Stimulated activated CD4-positive, alpha-beta T cell treated with anti-CD3 and anti-CD28 coated beads, Interleukin-1b, Interleukin-23, amount 100 ng/mL, for 1 hour (primary cell): ENCODE measurements at places on chromosomes 3 and 15.
A peak's percentile ranks its signal among the peaks of the same experiment; 100 is the strongest.

DNA sequence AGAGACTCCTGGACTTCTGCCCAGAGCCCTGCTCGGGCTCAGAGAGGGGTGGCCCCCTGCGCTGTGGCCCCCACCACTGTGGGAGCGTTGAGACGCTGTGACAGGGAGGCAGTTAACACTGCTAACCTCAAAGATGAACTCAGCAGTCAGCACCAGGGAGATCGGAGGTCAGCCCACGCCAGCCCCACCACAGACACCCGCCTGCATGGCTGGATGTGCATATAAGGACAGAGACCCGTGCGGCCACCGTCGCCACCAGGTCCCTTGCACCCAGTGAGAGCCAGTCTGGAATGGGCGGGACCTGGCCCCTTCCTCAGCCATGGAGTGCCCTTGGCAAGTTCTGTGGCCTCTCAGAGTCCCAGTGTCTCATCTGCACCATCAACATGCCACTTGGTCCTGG lies 48.5 kb upstream of the FURIN start:
- no peak for DNase-seq

- no peak for DNase-seq
Measured at GRCh38 chr3:183554377-183554776, 1.1 kb downstream of the KLHL6 start.

DNA sequence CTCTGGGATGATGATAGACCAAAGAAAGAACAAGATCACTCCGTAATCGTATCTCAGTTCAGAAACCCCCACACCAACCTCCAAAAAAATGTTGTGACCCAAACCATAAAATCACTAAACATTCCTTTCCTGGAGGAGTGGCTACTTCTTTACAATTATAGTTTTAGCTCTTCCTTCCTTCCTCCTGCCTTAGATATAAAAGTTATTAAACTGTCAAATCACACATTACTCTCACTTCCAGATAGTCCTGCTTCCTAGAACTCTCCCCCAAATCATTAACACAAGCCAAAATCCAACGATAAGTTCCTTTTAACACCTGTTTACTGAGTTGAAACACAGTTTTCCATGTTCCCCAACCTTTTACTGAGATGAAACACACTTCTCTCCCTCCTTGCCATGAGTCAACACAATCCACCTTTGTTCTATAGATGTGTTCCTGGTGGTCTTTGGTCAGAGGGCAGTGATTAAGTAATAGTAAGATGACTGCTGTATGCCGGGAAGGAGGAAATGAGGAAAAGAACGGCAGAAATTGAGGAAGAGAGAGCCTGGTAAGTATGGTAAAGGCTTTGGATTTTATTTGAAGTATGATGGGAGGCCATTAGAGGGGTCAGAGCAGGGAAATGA lies 8.3 kb upstream of the CRYGS start:
- no peak for DNase-seq

GRCh38 chr3:57100046-57100695 lies 39.7 kb downstream of the SPATA12 start:
- peak; percentile 21 for DNase-seq

DNA sequence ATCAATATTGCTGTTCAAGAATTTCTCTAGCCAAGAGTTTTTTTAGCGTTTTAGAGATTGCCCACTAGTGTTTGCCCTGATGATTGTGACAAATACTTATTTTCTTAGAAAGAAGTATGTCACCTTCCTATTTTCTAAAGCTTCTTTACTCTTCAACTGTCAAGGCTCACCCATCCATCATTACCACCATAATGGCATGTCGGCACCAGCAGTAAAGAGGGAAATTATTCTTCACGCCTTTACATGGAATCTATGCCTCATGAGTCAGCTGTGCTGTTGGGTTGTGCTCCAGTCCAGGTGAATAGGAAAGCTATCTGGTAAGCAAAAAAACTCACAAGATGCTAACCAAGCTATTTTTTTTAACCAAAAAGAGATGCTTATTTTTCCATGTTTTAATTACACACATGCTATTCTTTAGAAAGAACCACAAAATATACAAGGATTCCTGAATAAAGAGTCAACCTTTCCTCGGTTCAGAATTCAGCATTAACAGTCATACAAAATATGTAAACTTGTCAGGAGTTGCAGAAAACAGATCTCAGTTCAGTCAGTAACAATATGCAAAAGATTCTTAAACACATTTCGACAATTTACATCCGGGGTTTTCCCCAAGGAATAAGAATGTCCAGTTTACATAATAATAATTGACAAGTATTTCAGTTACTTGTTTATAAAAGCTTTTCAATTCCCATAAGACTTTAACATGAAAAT lies 128.0 kb downstream of the ATP8B4 start:
- DNase-seq: no peak

- DNase-seq: no peak
Measured at GRCh38 chr3:53525765-53526703, 31.6 kb downstream of the CACNA1D start.

- DNase-seq: no peak
Measured at GRCh38 chr15:61079529-61079928, 149.6 kb downstream of the RORA start.

DNA sequence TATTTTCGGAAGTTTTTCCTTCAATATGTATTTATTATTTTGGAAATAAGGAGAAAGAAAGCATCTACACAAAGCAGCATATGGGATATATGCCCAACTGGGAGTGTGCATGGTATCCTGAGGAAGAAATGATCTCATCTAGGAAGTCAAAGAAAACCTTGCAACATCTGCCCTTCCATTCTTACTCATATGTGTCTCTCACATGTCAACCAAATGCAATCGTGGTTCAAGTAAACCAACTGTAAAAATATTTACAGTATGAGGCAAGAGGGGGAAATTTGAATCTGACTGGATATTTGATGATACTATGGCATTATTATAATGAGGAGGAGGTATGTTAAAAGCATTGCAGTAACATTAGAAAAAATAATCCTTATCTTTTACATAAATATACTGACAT lies 3.2 kb upstream of the SCG3 start:
- DNase-seq: no peak

DNA sequence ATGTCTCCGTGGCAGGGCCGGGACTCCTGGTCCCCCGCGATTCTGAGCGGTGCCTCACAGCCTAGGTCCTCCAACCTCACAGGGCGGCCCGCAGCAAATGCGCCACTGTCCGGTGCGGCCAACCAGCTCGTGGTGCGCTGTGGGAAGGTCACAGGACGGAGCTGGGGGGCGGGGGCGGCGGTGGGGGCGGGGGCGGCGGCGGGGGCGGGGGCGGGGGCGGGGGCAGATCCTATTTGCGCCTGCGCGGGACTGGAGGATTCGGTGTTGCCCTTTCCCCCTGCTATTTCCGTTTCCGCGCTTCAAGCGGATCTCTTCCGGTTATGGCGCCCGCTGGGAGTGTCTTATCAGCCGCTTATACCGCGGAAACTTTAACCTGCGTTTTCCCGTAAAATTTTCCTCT lies 106.7 kb upstream of the SNRPN start:
- no peak for DNase-seq

DNA sequence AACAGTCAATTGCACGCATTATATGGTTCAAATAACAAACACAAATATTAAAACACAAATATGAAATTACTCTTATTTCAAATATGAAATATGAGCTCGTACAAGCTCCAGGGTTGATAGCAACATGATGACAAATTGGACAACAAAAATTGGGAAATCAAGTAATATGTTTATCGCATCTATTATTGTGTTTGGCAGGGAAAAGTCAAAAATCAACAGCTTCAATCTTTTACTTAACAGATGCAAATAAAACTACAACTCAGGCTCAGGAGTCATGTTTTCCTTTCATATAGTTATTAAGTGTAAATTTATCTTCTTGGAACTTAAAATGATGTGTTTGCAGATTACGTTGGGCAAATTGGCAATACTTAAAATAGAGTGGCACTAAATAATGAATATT lies 41.4 kb downstream of the ZPLD1 start:
- DNase-seq: no peak

- DNase-seq: no peak
Measured at GRCh38 chr15:92751528-92751927, 96.0 kb upstream of the FAM174B start.

- DNase-seq: no peak
Measured at GRCh38 chr3:80999481-80999880, 762.0 kb downstream of the GBE1 start.

DNA sequence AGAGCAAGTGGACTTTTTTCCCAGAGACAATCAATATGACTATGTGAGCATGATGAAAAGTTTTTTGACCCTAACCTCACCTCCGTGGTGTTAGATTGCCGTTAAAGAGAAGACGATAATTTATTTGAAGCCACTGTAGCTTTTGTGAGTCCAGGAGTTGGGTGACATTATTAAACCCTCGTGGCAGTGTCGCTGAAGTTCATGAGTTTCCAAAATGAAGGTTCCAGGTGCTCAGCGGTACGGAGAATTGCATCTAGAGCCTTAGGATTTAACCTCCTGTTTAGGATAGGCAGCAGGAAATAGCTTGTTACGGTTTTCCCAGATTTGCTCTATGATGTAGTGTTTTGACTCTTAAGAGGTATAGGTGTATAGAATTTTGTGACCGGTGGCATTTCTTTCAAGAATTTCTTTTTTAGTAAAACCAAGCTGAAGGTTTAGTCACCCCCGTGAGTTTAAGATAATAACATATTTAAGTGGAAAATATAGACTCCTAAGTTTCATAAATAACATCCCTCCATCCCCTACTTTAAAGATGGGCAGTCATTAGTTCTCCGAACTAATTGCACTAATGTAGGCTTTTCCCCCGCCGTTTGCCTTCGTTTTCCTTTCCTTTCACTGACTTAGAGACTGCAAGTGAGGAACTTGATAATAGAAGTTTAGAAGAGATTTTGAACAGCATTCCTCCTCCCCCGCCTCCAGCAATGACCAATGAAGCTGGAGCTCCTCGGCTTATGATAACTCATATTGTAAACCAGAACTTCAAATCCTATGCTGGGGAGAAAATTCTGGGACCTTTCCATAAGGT lies 2.0 kb downstream of the SMC4 start:
- no peak for DNase-seq

DNA sequence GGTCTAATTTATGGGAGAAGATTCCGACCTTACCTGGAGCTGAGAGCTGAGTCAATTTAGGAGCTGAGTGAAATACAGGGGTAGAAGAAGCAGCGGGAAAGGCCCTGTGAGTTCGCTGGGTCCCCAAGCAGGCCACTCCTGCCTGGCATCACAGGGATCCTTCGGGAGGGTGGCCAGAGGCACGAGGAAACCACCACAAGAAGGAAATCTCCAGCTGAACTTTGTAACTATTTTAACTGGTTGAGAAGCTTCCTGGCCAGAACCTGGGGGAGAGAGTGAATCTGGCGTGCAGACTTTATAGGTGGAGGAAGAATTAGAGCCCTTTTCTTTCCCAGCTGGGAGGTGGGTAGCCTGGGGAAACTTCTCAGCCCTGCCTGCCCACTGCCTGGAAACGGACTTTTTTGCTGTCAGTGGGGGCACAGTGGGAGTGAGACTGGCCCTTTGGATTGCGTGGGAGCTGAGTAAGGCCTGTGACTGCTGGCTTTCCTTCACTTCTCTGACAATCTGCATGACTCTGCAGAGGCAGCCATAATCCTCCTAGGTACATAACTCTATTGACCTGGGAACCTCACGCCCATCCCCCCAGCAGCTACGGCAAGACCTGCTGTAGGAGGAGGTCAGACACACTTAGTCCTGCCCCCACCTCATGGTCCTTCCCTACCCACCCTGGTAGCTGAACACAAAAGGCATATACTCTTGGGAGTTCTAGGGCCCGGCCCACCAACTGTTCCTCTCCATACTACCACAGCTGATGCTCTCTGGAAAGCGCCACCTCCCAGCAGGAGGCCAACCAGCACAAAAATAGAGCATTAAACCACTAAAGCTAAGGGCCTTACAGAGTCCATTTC lies 340.7 kb downstream of the CNTN3 start:
- DNase-seq: no peak

DNA sequence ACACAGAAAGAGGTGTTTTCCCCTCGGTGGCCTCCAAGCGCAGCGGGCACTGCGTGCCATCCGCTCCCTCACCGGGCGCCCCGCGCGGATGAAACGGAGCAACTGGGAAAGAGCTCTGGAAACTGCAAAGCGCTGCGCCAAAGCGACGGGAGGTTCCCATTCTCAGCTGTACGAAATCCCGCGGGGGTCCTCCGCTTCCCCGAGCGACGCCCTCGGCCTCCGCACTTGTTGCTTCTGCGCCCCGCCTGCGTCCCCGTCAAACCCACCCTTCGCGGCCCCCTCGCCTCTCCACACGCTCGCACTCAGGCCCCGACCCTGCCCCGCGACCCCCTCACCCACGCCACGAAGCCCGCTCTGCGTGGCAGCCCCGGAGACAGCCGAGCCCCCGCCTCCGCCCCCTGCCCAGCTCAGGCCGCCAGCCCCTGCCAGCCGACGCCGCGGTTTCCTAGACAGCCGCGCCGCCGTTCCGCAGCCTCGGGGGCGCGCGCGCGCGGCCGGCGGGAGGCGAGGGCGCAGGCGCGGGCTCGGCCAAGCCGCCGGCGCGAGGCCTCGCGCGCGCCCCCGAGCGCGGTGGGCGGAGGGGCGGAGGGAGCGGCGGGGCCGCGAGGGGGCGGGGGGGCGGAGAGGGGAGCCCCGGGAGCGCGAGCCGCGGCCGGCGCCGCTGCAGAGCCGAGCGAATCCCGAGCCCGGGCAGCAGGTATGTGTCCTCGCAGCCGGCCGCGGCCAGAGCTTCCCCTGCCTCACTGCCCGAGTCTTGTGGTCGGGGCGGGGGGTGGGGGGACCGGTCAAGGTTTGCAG lies at the start of gene TMEM266:
TMEM266 (plus strand) TSS at position 666 of the 798 bp plus-strand sequence. CDS start 74,279 bp downstream, outside the sequence.
- no peak for DNase-seq

DNA sequence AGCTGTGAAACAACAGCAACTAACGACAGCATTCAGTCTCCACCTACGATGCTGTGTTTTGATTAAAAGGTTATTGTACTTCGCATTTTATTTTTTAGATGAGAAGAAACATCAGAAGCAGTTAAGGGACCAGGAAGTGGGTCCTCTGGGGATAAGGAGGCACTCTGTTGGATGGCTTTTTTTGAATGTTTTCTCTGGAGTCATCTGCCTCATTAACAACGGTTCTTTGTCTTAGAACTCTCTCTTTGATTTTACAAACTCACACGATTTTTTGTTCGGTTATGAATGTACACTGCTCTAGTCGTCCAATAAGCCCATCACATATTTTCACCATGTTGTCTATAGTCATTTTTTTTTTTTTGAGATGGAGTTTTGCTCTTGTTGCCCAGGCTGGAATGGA lies 36.0 kb upstream of the ARPIN start:
- DNase-seq: no peak

DNA sequence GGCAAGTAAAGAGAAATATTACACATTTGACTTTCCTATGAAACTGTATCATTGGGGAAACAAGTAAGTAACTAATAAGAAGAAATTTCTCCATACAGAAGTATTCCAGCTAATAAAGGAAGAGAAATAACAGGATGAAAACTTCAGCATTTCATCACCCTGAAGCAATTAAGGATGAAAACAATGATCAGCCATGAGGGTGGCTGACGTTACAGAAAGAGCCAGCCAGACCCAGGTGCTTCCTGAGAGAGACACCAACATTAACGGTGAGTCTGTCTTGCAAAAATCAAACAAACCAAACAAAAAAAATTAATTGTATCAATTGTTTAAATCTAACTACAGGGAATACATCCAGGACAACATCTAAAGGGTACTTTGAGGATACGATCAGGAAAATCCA lies 190.0 kb downstream of the ARRDC4 start:
- no peak for DNase-seq

GRCh38 chr3:69240651-69241568 lies 118.5 kb upstream of the LMOD3 start:
- no peak for DNase-seq

- no peak for DNase-seq
Measured at GRCh38 chr3:7203969-7204847, 343.3 kb downstream of the GRM7 start.

- no peak for DNase-seq
Measured at GRCh38 chr15:62035256-62035924, 24.9 kb downstream of the VPS13C start.

- no peak for DNase-seq
Measured at GRCh38 chr3:167148136-167148535, 232.0 kb downstream of the ZBBX start.

GRCh38 chr3:172259111-172259541 lies 189.1 kb downstream of the GHSR start:
- no peak for DNase-seq
